ENCODE measurements at places on chromosomes 4 and X.
A peak's percentile ranks its signal among the peaks of the same experiment; 100 is the strongest.

DNA sequence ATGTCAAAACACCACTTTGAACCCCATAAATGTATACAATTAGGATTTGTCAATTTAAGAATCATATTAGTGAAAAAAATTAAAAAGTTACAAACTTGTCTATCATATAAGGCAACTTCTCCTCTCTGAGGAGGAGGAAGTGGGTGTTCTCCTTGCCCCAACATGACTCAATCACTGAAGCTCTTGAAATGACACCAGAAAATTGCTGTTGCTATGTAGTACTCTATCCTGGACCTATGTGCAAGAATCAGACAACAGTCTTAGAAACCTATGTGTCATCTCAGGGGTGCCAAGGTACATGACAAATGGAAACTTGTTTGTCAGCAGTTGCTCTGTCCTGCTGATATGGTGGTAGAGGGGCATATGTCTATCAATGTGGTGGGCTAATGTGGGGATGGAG, 47.7 kb downstream of the HMGB3 start:
- DNase-seq: no peak

DNA sequence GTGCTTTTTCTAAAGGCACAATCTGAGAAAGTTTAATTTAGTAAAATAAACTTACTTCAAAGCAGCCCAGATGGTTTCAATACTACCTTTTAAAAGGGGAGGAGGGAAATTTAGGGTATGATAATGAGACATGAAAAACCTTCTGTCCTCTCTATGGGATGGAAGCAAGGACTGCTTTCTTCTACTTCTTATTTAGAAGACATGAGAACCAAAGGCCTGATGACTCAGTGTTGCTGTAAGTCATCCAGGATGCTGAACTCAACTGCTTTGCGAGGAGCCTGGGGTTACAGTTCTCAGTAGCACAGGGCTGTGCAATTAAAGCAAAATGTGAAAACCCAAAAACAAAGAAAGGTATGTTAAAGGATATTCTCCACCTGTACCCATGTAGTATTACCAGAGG, 140.8 kb upstream of the EDNRA start:
- no peak for DNase-seq

DNA sequence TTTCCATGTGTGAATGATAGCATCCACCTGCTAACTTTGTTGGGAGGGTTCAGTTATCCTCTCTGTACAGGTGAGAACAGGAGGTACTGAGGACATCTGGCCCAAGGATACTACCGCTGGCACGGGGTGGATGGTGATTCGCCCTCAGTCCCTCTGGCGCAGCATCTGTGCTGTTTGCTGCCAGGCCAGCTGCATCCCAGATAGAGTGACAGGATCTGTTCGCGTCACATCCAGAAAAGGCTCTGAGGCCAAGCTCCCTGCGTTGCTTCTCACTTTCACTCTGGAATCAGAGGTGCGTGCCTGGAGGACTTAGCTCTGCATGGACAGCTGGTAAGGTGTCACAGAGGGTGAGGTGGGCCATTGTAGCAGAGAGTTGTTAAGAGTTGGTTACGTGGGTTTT, 95.4 kb downstream of the TBL1X start:
- no peak for DNase-seq

- DNase-seq: no peak
These were observed 72.9 kb downstream of the CLNK start for GRCh38 chr4:10611673-10612072.

GRCh38 chr4:53313510-53313909, 52.4 kb downstream of the SCFD2 start:
- DNase-seq: no peak

- no peak for DNase-seq
These were observed 47.9 kb downstream of the EFNB1 start for GRCh38 chrX:68876731-68877130.

GRCh38 chrX:76202471-76202870, 29.6 kb downstream of the PBDC1 start:
- no peak for DNase-seq

- no peak for DNase-seq
These were observed 2.2 kb upstream of the APELA start for GRCh38 chr4:164874789-164875188.

DNA sequence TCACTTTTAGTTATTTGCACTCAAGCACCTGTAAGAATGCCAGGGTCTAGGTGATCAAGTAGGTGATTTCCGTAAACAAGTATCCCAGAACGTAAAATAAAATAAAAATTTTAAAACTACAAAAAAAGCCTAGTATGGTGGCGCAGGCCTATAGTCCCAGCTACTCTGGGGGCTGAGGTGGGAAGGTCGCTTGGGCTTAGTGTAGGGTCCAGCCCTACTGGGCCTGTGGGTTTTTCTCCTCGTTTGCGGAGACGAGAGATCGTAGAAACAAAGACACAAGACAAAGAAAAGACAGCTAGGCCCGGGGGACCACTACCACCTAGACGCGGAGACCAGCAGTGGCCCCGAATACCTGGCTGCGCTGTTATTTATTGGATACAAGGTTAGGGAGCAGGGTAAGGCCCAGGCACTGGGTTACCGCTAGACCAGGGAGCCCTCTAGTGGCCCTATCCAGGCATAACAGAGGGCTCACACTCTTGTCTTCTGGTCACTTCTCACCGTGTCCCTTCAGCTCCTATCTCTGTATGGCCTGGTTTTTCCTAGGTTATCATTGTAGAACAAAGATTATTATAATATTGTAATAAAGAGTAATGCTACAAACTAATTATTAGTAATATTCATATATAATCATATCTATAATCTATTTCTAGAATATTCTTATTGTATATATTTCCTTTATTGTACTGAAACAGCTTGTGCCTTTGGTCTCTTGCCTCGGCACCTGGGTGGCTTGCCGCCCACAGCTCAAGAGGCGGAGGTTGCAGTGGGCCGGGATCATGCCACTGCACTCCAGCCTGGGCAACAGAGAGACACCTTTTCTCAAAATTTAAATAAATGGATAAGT, 38.4 kb downstream of the SAGE1 start:
- peak; percentile 41 for DNase-seq

DNA sequence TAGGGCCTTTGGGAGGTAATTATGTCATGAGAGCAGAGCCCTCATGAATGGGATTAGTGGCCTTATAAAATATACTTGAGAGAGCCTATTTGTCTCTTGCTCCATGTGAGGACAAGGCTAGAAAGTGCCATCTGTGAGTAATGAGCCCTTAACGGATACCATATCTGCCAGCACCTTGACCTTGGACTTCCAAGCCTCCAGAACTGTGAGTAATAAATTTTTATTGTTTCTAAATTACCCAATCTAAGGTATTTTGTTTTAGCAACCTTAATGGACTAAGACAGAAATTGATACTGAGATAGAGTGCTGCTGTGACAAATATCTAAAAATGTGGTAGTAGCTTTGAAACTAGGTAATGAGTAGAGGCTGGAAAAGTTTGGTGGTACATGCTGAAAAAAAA, 285.0 kb upstream of the DIPK2B start:
- no peak for DNase-seq

- DNase-seq: no peak
These were observed 180.7 kb upstream of the GK2 start for GRCh38 chr4:79588679-79589078.

DNA sequence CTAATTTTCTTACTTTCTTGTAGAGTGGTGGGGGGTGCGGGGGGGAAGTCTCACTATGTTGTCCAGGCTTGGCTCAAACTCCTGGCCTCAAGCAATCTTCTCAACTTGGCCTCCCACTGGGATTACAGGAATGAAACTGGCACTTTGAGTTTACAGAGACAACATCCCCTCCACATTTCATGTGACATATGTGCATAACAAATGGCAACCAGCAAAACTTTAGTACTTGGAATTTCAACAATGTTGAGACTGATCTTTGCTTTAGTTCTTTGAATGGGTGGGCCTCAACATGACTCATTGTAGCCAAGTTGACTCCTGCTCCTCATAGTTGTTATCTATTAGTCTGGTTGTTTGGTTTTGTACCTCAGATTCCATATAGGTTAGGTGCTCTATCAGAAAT, 11.4 kb upstream of the FMR1 start:
- DNase-seq: no peak

GRCh38 chrX:147675819-147676218, 235.9 kb upstream of the FMR1 start:
- no peak for DNase-seq

- no peak for DNase-seq
These were observed 641.5 kb downstream of the GABRG1 start for GRCh38 chr4:45482346-45482745.

GRCh38 chr4:37392521-37393255, 148.1 kb downstream of the NWD2 start:
- no peak for DNase-seq

DNA sequence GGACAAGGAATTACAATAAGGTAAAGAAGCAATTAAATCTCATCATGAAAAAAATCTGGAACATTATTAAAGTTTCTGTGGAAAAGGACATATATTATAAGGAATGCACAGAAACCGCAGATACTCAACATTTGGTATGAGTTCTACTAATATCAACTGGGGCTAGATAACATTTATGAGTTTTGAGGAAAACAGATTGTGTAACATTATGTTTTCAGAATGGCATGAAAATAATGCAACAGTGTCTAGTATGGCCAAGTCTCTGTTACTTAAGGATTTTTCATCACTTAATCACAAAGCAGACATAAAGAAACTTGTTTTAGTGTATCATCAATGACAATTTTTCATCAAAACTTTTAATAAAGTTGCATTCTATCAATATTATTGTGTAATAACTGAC, 785.0 kb downstream of the GLUD2 start:
- DNase-seq: no peak

GRCh38 chr4:53459548-53459947, 82.1 kb downstream of the FIP1L1 start:
- no peak for DNase-seq

DNA sequence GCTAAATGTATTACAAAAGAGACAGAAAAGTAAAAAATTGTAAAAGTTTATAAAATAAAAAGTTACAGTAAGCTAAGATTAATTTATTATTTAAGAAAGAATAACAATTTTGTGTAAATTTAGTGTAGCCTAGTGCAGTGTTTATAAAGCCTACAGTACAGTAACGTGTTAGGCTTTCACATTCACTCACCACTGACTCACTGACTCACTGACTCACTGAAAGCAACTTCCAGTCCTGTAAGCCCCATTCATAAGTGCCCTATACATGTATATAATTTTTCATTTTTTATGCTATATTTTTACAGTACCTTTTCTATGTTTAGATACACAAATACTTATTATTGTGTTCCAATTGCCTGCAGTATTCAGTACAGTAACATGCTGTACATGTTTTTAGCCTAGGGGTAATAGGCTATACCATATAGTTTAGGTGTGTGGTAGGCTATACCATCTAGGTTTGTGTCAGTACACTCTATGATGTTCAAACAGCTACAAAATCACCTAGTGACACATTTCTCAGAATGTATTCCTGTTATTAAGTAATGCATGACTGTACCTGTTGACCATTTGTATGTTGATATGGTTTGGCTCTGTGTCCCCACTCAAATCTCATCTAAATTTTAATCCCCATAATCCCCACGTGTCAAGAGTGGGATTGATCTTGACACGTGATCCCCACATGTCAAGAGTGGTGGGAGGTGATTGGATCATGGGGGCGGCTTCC, 57.9 kb downstream of the CFAP299 start:
- peak; percentile 14 for DNase-seq

DNA sequence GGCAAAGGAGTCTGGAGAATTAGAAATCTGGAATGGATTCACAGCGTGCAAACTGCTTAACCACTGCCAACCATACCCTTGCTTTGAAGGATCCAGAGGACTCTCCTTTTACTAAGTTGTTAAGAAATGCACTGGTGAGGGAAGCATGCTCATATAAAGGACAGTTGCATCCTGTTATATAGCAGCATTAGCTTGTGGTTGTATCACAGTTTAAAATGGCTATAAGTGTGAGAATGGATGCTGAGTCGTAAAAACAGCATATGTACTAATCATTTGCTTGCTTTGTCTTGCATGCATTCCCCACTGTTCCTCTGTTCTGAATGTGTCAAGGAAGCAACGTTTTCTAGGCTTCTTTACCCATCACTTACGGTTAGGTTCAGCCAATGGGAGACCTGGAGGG, 101.1 kb downstream of the CXCL13 start:
- DNase-seq: no peak

DNA sequence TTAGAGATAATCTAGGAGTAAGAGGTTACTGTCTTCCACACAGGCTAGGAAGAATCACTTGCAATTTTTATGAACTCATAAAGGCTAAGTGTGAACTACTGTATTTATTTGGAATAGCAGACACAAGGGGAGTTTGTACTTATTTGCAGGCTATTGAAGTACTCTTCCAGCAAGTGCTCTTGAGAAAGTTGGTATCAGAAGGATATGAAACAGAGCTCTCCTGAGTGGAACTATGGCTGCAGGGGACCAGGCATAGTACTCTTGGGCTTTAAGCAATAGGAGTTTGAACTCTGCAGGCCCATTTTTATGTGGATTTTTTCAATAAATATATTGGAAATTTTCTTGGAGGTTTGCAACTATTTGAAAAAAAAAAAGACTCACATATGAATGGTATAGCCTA, 756.3 kb upstream of the ATOH1 start:
- DNase-seq: no peak

- DNase-seq: no peak
These were observed 21.2 kb downstream of the SLC2A9 start for GRCh38 chr4:9999956-10000561.

GRCh38 chrX:67613366-67613765, 69.5 kb downstream of the AR start:
- DNase-seq: no peak

- no peak for DNase-seq
These were observed 151.9 kb upstream of the PLAC1 start for GRCh38 chrX:134810211-134810610.

GRCh38 chr4:52687696-52688095, 28.6 kb upstream of the USP46 start:
- no peak for DNase-seq

GRCh38 chrX:96538104-96538725, 146.4 kb upstream of the DIAPH2 start:
- no peak for DNase-seq

GRCh38 chr4:56466910-56467283, 520 bp upstream of the SRP72 start:
- no peak for DNase-seq

GRCh38 chrX:151981129-151981528, 6.7 kb upstream of the GABRE start:
- DNase-seq: no peak

GRCh38 chr4:61462451-61463326, 262.6 kb downstream of the ADGRL3 start:
- no peak for DNase-seq

DNA sequence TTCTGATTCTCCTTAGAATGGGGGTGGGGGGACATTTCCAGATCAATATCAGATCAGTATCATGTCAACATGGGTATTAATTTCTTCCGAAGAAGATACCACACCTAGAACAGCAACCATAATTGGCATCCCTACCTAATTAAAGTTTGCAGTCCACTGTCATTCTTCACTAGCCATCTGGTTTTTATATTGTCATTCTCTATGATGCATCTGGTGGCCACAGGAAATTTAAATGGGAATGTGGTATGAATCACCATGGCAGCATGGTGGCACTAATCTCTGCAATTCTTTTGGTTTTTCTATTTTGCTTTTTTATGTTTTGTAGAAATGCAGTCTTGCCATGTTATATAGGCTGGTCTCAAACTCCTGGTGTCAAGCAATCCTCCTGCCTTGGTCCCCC, 16.6 kb upstream of the UBE2D3 start:
- DNase-seq: no peak

All from activated CD4-positive, alpha-beta T cell treated with anti-CD3 and anti-CD28 coated beads, Interleukin-2, amount 50 U/mL, for 48 hours (primary cell).